Hair follicular keratinocyte (primary cell): ENCODE measurements at places on chromosomes 13 and 19. TPM values are rescaled to one million over a fixed set of nuclear protein-coding genes. Genes with fewer than 3 reads are reported as not detected.

Gene MYCBP2
- total RNA-seq = 27.7 and 32.3 TPM in 2 replicates

Gene PTPRH
- total RNA-seq = 0.08 and 0.57 TPM in 2 replicates

Gene ZNF222
- 2.5 and 4.4 TPM in 2 replicates for total RNA-seq

Gene KMT2B
- 6.4 and 13.0 TPM in 2 replicates for total RNA-seq

Gene KLHL1
- total RNA-seq = not detected in 2 replicates
